Dermis blood vessel endothelial cell (primary cell): ENCODE measurements at places on chromosomes 11 and 22. TPM values are rescaled to one million over a fixed set of nuclear protein-coding genes. Genes with fewer than 3 reads are reported as not detected.

Gene RFPL2
- 0.14 TPM in 1 of 2 replicates, not detected in the other for total RNA-seq

GRCh38 chr11:121904148-121904547, 211.9 kb downstream of the BLID start:
- DNase-seq, result no peak

DNA sequence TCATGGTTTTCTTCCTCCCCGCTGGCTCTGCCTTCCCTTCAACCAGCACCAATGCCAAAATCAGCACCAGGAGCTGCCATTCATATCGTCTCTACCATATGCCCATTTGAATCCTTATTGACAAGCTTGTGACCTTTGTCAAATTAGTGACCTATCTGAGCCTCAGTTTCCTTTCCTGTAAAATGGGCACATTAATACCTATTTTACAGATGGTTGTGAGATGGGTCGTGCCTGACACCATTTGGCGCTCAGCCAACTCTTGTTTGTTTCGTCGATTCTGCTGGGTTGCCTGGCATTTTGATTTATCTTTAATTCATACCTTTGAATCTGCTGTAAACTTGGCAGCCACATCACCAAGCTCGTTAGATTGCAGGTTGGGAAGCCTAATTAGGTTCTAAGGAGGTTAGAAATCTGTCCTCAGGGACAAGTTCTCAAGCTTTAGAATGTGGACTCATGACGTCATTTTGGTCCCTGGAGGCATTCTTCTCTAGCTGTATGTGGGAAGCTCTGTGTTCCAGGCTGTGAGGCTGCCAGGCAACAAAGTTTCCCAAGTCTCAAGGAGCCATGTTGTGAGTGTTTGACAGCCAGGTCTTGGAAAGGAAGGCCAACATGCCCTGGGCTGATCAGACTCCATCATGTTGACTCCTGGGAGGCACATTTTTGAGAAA, 61.0 kb downstream of the RPS6KA4 start:
- DNase-seq, result no peak

DNA sequence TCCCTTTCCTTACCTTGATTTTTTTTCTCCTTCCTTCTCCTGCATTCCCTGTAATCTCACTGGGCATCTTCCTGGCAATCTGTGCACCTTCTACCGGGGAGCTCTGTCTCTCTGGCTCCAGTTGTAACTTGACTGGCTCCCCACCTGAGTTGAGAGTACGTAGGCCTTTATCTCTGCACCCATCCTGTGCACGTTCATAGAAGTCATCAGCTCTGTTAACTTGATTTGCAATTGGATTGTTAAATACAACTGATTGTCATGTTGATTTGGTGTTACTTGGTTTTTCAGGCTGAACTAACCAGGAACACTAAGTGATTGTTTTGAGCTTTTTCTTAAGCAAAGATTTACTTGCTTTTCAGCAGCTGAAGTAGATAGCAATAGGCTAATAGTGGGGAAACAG, 11.8 kb downstream of the SWAP70 start:
- DNase-seq, result no peak

- DNase-seq, result no peak
Measured at GRCh38 chr11:96273507-96273906, 69.5 kb downstream of the MAML2 start.

- peak; percentile 36 for DNase-seq
Measured at GRCh38 chr22:42919199-42919598, 62.1 kb upstream of the ARFGAP3 start.
